PC-3 (cell line): ENCODE measurements at places on chromosomes 16 and 17.

- H3K36me3 ChIP-seq = peaks cover 22% of the 10 kb centered on the region
- no peaks in the 10 kb centered on the region for H3K27me3 ChIP-seq
- peak overlapping the region; percentile 96 for H3K27ac ChIP-seq
- H3K4me1 ChIP-seq = peaks cover 76% of the 10 kb centered on the region
Observed at GRCh38 chr17:77287432-77288068, 146.8 kb downstream of the SEC14L1 start.

- no peak overlapping the region for H3K27ac ChIP-seq
- no peaks in the 10 kb centered on the region for H3K36me3 ChIP-seq
- peak overlapping the region; percentile 51 for H3K4me3 ChIP-seq
Observed at GRCh38 chr17:45021607-45022287, 29.7 kb downstream of the DCAKD start.

- no peaks in the 10 kb centered on the region for H3K36me3 ChIP-seq
- no peaks in the 10 kb centered on the region for H3K4me1 ChIP-seq
- peaks cover 48% of the 10 kb centered on the region for H3K27me3 ChIP-seq
- H3K4me3 ChIP-seq = no peak overlapping the region
Observed at GRCh38 chr17:73617501-73617900, 26.7 kb downstream of the SDK2 start.

DNA sequence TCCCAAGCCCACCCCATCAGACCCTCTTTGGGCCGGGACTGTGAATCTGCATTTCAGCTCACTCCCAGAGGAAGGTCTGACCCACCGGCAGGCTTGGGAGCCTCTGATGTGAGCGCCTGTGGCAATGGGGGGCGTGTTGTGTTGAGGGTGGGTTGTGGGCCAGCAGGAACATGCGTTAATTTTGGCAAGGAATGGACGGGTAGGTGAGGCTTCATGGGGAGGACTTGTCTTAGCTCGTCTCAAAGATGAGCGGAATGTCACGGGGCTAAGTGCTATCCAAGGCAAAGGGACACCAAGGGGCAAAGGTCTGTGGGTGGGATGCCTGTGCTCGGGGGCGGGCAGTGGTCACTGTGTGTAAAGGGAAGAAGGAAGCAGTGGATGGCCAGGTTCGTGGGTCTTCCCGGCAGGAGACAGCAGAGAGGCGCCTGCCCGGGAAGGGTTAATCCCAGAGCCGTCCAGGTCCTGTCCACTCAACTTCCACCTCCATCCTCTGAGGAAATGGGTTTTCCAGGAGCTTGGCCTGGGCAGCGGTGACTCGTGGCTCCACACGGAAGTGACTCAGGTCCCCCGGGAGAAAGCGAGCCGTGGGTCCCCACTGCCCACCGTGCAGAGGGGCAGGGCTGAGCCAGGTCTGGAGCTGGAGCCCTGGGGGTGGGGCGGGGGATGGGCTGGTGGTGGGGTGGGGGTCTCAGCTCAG, 17.4 kb downstream of the ADGRG1 start:
- peaks cover 58% of the 10 kb centered on the region for H3K4me1 ChIP-seq
- no peaks in the 10 kb centered on the region for H3K27me3 ChIP-seq
- H3K27ac ChIP-seq = peak overlapping the region; percentile 56
